ENCODE measurements at places on chromosomes 4 and X.
A peak's percentile ranks its signal among the peaks of the same experiment; 100 is the strongest.

DNA sequence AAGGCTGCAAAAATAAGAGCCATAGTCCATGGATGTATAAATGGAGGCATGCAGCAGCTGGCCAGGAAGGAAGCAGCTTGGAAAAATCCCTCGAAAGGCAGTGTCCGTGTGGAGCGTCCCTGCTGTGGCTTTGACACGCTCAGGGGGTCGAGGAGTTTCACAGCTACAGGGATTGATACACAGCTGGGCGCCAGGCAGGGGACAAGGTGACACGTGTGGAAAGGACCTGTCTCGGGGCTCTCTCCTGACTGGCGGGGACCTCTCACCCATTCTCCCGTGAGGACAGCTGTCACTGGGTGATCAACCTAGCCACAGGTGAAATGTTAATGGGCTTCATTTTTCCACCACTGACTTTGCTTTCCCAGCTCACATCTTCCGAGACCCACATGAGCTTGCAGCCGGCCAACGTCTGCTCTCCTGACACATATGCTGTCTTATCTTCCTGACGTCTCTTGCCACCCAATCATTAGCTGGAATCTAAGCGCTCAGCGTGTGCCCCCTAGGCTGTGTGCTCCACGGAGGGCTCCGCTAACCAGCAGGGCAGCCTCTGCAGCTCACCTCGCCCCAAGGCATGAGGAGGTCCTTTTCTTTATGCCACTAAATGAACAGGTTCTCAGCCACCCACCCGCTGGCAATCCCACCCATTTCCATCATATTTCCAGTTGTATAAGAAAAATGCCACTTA, 89.4 kb upstream of the AFAP1 start:
- DNase-seq = no peak

DNA sequence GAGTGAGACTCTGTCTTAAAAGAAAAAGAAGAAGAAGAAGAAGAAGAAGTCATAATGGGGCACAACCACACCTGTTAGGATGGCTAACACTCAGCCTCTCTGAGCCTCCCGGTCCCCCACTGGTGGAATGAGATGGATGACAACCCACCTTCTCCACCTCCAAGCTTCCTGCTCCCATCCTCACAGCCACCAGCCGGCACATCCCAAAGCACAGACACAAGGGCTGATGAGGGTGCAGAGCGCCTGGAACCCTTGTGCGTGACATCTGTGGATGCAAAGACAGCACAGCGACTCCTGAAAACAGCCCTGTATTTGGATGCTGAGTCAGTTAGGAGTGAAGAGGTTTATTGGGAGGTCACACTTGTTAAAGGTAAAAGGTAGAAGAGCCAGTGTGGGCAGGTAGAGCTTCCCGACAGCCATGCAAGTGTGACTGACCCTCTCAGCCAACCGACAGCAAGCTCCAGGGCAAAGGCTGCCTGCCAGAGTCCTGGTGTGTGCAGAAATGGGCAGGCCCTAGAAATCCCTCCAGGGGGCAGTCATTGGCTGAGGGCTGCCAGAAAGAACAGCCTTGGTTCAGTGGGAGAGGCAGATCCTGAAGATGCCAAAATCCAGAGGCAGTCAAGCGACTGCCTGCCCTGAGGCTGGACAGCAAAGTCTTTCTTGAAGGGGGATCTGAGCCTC, 26.6 kb upstream of the MAN2B2 start:
- no peak for DNase-seq

DNA sequence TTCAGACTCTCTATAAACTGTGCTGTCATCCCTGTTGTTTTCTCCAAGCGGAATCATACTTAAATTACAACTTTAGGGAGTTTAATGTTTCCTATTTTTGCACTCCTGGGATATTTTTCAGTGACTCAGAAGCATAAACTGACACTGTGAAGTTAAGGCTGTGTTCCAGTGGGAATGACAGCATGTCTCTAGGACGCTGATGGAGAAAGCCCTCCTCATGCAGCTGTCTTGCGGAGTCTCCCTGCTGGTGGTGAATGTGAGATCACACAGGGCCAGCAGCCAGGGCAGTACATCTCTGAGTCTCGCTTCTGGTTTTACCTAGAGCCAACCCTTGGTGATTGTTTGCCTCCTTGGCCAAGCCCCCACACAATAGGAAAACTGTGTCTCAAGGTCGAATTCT, 53.3 kb downstream of the NFKB1 start:
- DNase-seq = no peak

DNA sequence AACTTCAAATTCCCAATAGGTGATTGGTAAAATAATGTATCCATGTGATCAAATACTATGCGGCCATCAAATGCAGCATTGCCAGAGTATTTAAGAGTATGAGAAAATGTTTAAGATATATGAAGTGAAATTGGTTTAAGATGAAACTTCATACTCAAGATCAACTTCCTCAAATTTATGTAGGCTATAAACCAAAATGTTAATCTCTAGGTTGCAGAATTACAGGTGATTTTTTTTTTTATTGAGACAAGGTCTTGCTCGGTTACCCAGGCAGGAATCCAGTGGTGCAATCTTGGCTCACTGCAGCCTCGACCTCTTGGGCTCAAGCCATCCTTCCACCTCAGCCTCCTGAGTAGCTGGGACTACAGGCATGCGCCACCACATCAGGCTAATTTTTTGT, 25.3 kb downstream of the ACSL4 start:
- DNase-seq = no peak

- no peak for DNase-seq
These were observed 490.7 kb upstream of the TENM3 start for GRCh38 chr4:181752516-181752915.

- DNase-seq = no peak
These were observed 24.1 kb downstream of the CXCL8 start for GRCh38 chr4:73764513-73764912.

DNA sequence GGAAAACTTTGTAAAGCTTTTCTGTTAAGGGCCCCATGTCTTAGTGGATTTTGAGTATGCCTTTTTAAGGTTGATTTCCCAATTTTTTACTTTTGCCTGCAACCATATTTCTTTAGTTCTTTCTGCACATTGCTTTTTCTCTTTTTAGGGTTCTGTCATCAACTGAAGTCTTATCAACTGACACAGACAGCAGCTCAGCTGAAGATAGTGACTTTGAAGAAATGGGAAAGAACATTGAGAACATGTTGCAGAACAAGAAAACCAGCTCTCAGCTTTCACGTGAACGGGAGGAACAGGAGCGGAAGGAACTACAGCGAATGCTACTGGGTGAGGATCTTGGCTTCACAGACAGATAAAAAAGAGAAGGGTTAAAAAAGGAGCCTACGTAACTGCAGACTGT, 27.8 kb downstream of the TAF1 start:
- no peak for DNase-seq

- no peak for DNase-seq
These were observed 196.9 kb downstream of the NWD2 start for GRCh38 chr4:37441231-37442061.

GRCh38 chr4:145404761-145405160, 76.9 kb upstream of the SMAD1 start:
- DNase-seq = no peak

DNA sequence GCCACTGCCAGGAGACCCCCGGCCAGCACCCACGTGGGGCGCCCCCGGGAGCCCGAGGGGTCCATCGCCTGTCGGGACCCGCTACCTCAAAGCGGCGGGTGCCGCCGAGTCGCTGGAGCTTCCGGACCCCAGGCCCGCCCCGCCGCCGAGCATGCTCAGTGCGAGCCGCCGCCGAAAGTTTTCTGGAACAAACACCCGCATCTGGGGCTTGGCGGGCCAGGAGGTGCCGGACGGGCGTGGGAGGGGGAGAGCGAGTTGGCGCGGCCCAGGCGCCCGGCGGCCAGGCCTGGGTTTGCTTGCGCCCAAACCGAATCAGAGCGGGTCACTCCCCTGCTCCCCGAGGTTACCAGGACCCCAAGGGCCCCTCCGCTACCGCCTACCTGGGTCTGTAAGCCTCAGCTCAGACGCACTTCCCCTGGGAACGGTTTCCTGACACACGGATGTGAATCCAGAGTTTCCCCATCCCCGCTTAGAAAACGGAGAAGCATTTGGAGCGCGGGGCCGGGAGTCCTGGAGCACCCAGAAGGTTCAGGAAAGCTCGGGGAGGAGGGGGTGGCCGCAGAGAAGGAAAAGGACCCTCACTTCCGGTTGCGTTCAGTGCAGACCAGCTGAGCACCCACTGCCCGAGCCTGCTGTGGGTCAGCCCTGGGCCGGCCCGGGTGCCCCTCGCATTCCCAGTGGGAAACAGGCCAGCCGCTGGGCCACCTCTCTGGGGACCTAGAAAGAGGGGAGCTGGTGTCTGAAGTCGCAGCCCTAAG, at the start of gene EVC2:
TSS of gene EVC2 (minus strand) at position 111 of the 758 bp plus-strand sequence. CDS start at position 65, 46 bp downstream.
- no peak for DNase-seq

GRCh38 chr4:90137555-90137954, 10.4 kb downstream of the CCSER1 start:
- DNase-seq = no peak

GRCh38 chrX:110146521-110146920, 143.6 kb downstream of the TMEM164 start:
- DNase-seq = peak; percentile 22

DNA sequence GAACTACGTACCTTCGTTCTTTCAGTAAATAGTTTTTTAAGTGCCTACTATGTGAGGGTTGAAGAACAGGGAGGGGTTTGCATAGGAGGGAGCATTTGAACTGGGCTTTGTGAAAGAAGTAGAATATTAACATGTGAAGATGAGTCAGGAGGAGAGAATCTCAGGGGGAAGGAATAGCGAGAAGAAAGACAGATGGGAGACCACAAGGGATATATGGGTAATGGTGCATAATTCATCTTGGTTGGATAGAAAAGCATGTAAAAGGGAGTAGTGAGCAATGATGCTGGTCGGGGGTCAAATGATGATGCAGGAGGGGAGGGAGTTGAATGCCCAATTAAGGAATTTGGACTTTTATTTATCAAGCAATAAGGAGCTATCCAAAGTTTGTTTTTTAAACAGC, 52.7 kb downstream of the TMEM164 start:
- no peak for DNase-seq

GRCh38 chrX:9983846-9984245, 16.7 kb downstream of the CLDN34 start:
- DNase-seq = no peak
